Large intestine (tissue), 12 donors: ENCODE measurements at places on chromosomes 5 and 9.

DNA sequence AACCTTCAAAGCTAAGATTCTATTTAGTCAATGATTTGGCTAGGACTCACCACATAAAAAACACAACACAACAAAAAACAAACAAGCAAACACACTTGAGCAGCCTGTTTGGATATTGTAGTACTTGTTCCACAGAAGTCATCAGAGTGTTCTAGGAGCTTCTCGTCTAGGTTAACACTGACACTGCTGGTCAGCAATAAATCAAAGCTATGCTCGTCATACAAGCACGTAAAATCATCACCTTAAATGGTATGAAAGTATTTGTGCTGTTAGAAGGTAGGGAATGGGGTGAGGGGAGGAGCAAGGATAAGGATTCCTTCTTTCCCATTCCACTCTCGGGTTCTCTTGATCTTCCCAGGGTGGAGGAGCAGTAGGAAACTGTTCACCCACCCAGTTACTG lies 88.0 kb downstream of the ARL15 start:
- DNase-seq: no peak

DNA sequence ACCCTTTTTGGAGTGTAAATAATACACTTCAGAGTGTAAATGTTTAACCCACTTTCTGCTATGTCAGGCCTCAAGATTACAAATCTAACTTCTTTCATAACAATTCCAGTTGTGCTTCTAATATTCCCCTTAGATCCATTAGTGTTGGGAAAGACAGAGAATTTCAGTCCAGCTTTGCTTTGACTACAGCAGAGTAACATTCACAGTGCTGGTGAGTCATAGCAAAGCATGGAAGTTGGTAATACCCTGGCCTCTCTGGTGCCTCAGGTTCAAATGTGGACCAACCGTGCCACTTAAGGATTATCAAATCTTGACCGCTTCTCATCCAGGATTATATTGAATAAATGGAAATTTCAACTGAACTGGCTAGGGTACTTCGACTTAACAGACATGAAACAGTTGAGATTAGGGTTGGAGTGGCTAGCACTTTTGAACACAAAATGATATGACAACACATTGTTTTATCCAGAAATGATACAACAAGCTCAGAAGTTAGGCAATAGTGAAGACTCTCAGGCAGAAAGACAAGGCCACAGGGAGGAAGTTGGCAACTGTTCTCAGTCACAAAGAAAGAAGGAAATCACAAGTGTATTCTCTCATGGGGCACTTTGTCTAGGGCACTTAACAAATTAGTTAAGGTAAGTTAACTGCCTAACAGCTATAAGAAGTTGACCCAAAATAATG lies 24.4 kb upstream of the RASA1 start:
- no peak for DNase-seq

DNA sequence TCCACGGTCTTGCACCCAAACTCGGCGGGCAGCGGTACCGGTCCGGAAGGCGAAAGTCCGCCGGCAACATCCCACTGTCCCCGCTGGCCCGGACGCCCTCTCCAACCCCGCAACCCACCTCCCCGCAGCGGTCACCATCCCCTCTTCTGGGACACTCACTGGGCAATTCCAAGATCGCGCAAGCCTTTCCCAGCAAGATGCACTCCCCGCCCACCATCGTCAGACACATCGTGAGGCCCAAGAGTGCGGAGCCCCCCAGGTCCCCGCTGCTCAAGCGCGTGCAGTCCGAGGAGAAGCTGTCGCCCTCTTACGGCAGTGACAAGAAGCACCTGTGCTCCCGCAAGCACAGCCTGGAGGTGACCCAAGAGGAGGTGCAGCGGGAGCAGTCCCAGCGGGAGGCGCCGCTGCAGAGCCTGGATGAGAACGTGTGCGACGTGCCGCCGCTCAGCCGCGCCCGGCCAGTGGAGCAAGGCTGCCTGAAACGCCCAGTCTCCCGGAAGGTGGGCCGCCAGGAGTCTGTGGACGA lies 33.3 kb downstream of the CD180 start:
- no peak for DNase-seq

DNA sequence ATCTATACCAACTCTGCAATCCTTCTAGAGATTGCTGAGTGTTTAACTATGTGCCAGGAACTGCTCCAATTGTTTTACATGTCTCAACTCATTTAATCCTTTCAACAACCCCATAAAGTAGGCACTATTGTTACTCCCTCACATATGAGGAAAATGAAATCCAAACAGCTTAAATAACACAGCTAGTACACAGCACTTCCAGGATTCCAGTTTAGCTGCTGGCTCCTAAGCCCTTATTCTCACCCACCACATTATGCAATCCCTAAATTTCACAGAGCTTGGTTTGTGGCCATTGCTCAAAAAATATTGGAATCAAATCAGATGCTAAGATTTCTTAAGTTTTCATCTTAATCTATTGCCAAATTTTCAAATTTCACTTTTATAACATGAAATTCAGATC lies 84.9 kb downstream of the PRELID2 start:
- no peak for DNase-seq

DNA sequence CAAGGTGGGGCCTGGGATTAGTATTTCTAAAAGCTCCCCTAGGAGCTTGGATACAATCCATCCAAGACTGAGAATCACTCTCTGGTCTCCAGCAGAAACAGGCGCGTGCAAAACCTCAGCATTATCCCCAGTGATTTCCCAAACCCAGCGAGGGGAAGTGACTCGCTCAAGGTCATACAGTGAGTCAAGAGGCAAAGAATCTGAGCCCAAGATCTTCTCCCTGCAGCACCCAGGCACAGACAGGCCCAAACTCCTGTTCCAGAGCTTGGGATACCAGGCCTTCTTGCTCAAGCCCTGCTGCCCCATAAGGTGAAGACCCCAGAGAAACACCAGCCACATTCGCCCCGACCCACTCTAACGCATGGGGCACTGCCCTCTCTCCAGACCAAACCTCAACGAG lies 33.2 kb downstream of the SHB start:
- no peak for DNase-seq

DNA sequence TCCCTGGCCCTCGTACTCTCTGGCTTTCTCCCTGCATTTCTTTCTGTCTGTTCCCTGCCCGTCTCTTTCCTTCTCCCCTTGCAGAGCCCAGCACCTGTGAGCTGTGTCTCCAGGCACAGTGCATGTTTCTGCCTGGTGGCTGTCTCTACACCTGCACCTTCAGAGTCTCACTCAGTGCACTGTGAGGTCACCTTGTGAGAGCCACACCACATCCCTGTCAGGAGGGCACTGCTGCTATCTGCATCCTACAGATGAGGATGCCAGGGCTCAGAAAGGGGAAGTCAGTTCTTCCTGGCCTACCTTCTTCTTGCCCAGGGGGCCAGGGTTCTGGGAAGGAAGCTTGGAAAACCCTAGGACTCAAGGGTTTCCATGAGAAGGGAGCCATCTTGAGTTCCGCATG lies 69.7 kb upstream of the NEURL1B start:
- no peak for DNase-seq

- no peak for DNase-seq
These were observed 119.4 kb upstream of the PUM3 start for GRCh38 chr9:2963307-2963706.

DNA sequence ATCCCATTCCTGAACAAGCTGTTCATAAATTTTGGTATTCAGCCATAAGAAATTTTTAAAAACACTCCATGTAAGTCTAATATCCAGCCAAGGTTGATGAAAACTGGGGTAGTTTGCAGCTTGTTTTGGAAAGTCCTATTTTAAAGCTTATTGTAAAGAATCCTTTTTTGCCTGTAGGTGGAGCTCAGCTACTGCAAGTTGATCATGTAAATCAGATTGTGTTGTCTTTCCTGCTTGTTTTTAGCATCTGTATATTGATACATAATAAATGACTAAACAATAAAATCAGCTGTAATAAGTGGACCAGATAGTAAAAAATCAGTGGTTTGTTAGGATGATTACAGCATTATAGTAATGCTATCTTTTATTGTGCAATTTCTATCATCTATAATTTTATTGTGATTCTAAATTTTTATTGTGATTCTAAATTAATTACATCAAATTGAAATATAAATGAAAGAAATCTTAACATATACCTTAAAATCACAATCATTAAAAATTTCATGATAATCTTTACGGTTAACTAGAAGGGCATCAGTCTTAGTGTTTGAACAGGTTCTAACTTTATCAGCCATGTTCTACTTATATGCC lies 42.4 kb downstream of the CWC27 start:
- peak; percentile 29 for DNase-seq

GRCh38 chr5:102750151-102750834 lies 4.8 kb upstream of the PAM start:
- DNase-seq: no peak

- DNase-seq: peak; percentile 38
These were observed 280.8 kb downstream of the SLIT3 start for GRCh38 chr5:169020102-169020501.

DNA sequence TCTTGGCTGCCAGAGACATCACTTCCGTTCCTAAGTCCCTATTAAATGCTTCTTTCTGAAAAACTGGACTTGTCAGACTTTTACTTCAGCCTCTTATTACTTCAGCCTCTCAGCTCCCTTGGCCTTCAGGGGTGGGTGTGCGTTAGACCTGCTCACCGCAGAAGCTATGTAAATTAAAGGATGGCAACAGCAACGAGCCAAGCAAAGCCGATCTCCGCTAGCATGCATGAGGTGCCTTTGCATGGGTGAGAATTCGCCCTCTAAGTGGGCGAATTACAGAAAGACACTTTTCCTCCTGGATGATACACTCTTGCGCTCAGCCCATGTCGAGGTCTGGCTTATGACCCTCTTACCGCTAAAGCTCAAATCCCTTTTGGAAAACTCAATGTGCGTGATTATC lies 10.9 kb upstream of the IL3 start:
- no peak for DNase-seq

GRCh38 chr9:119004618-119004990 lies 364.6 kb downstream of the BRINP1 start:
- no peak for DNase-seq

- no peak for DNase-seq
These were observed 23.8 kb downstream of the NANS start for GRCh38 chr9:98080326-98080725.

- no peak for DNase-seq
These were observed 1.5 kb downstream of the SV2C start for GRCh38 chr5:76084496-76085242.

DNA sequence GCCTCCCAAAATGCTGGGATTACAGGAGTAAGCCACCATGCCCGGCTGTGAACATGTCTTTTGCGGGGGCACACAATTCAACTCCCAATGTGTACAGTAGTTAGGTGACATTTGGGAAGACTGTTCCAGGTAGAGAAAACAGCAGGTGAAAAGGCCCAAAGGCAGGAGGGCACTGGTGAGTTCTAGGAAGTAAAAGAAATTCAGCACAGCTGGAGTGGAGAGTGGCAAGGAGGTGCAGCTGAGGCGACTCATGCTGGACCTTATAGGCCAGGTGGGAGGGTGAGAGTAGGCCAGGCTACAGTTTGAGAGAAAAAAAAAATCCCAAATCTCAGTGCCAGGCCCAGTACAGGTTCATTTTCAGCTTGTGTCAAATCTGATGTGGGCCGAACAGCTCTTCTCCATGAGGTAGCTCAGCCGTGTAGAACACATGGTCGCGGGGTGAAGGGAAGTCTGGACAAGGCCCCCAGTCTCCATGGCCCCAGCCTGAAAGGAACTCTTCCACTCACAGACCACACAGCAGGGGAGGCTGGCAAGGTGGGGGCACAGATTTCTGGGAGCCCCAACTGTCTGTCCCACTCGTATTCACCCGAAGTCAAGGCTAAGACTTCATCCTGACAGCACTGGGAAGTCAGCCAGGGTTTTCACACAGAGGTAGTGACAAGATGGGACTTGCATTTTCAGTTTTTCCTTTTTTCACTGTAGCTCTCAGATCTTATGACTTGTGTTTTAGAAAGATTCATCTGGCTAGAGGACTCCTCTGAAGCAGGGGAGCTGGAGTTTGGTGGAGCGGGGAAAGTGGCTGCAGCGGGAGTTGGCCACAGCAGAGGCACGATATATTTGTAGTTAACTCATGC lies 4.5 kb upstream of the HNRNPAB start:
- no peak for DNase-seq

- DNase-seq: peak; percentile 21
These were observed 80.7 kb upstream of the ADAMTS19 start for GRCh38 chr5:129379406-129379805.

GRCh38 chr9:106890608-106891007 lies 27.6 kb downstream of the ZNF462 start:
- peak; percentile 29 for DNase-seq

GRCh38 chr5:143757116-143757515 lies 54.8 kb upstream of the HMHB1 start:
- DNase-seq: no peak

DNA sequence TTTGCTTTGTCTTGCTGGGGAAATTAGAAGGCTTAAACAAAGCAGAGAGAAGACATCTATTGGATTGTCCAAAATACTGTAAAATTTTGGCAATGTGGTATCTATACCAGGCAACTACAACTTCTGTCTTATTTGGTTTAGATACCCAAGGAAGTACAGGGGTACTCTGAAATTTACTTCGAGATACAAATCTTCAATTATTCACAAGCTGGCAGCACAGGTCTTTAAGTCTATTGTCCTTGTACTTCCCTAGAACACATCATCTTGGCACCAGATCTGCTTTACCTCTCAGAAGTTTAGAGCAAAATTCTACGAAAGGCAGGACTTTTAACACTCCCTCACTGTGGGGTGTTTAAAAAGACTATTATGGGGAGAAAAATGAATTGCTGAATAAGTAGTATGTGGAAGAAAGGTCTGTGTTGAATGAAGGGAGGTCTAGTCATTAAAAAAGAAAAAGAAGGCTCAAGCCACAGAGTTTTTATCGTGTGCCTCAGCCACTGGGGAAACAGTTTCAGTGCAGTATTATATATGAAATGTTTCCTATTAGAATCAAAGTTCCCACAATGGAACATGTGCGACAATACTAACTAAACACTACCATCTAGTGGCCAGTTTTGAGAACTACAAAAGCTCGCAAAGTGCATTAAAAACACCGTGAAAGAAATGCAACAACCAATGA lies 93.7 kb downstream of the PDE4D start:
- peak; percentile 30 for DNase-seq

GRCh38 chr9:13478639-13479038 lies 199.1 kb upstream of the MPDZ start:
- DNase-seq: no peak

DNA sequence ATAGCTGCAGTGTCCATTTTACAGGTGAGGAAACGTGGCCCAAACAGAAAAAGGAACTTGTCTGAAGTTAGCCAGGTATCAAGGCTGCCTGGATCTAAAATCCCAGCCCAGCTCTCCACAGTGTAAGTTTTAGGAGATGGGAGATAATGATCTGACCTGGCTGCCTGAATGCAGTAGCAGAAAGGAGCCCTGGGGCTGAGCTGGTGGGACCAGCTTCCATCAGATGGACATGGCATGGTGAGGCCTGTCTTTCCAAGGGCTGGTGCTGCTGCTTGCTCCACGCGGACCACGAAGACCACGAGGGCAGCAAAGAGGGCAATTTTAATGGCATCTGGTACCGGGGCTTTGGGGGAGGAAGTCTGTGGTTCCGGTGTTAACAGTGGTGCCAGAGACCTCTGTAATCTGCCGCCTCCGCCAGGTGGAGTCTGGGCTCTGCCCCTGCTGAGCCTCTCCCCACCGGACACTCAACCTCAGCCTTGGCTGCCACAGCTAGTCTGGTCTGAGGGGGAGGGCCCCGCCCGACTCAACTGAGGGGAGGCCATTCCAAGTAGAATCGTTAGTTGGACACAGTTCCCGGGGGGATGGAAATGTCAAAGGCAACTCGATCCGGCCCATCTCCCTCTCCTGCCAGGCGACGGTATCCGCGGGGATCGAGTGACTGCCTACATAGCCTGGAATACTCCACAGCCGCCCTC lies 650 bp downstream of the MYORG start:
- DNase-seq: peak; percentile 46

GRCh38 chr5:122907276-122907675 lies 61.9 kb downstream of the SNX24 start:
- DNase-seq: no peak
